ENCODE measurements at places on chromosomes 2 and 18. TPM values are rescaled to one million over a fixed set of nuclear protein-coding genes. Genes with fewer than 3 reads are reported as not detected.

Gene CGREF1
- 19.2 TPM for total RNA-seq

Gene CACNB4
- 0.11 TPM for total RNA-seq

Gene C2orf66
- total RNA-seq = not detected

Gene GREB1
- not detected for total RNA-seq

Gene RAPGEF4
- 2.2 TPM for total RNA-seq

Gene ZBTB14
- total RNA-seq = 9.5 TPM

Gene FIGN
- 0.76 TPM for total RNA-seq

Gene TGFA
- total RNA-seq = 17.3 TPM

Gene NFU1
- total RNA-seq = 12.4 TPM

Gene MAP3K19
- not detected for total RNA-seq

Gene AMMECR1L
- total RNA-seq = 20.9 TPM

All from GM23248 (cell line).